Stimulated activated CD4-positive, alpha-beta T cell treated with anti-CD3 and anti-CD28 coated beads, Interleukin-4, amount 100 ng/mL, for 48 hours (primary cell): ENCODE measurements at places on chromosomes 12 and 14.

GRCh38 chr12:39872425-39872824 is 233.5 kb downstream of the SLC2A13 start:
- DNase-seq = no peak

- DNase-seq = no peak
Measured at GRCh38 chr14:99687284-99688209, 3.4 kb downstream of the CYP46A1 start.

DNA sequence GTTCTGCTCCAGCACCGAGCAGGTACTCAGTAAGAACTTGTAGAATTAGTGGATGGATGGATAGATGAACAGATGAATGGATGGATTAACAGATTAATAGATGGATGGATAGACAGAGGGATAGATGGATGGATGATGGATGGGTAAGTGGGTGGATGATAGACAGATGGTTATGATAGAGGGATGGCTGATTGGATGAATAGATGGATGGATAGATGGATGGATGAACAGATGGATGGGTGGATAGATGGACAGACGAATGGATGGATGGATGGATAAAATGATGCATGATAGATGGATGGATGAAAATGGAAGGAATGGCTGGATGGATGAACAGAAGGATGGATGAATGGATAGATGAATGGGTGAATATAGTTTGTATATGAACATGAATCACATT is 8.0 kb upstream of the MAP1LC3B2 start:
- no peak for DNase-seq

DNA sequence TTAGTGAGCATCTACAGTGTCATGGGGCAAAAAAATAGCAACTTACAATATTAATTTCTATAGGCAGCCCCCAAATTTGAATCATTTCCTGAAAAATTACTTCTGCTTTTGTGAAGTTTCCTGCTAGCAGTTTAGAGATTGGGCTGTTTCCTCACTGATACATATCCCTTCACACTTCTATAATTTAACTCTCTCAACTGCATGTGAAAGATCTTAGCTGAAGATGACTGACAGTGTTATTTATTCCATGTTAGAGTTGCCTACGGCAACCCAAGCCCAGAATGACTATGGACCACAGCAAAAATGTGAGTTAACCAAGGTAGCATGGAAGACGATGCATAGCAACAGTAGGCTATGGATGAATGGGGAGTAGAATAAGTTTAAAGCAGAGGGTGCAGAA is at the start of gene KLRG1:
Gene KLRG1 (plus strand): TSS at position 134 of the 400 bp plus-strand sequence. CDS start 90 bp downstream, at position 224.
- DNase-seq = no peak

- DNase-seq = no peak
Measured at GRCh38 chr14:30223385-30223785, 295.7 kb upstream of the PRKD1 start.
